Fibroblast of lung (primary cell): ENCODE measurements at places on chromosomes 4 and X. TPM values are rescaled to one million over a fixed set of nuclear protein-coding genes. Genes with fewer than 3 reads are reported as not detected.

Gene IL13RA1
- 56.1 and 104 TPM in 2 replicates for polyA plus RNA-seq

- no peak for DNase-seq
Observed at GRCh38 chrX:123256378-123256777, 72.3 kb downstream of the GRIA3 start.

Gene FRMPD3
- 0.03 and 0.05 TPM in 2 replicates for polyA plus RNA-seq

Gene CT83
- polyA plus RNA-seq, result not detected in 2 replicates

DNA sequence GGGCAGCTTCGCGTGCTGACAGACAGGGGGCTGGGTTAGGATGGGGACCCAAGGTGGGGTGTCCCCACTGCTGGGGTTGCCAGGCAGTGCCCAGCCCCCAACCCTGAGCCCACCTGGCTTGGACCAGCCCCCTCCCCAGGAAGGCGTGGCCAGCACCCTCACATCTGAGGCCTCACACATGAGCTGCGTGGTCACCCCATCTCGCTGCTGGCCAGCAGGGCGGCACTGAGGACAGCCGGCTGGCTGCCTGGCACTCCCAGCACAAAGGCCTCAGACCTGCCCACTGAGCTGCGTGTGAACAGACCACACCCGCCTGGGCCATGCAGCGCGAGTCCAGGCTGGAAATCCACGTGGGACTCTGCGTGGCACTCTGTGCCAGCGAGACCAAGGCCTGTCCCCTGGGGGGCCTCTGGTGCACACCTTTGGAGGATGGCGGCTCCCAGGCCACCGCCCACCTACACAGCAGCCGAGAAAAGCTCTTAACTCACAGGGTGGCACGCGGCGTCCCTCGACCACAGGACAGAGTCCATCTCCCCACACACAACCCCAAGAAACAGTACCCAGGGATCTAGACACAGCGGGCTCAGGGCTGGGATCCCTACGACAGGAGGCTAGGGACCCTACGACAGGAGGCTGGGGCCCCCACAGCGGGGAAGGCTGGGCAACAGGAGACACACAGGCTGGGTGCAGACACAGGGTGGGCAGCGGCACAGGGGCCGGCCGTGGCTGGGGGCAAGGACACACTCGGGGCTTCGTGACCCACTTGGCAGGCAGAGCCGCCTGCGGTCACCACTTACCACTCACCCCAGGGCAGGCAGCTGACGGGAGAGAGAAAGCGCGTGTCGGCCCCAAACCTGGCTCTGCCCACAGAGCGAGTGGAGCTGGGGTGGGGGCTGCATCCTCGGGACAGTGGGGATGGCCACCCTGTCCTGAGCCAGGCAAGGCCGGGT is 9.8 kb downstream of the DGKQ start:
- no peak for DNase-seq
